NCI-H2081 treated with DMSO at 0.1 percent for 48 hours (cell line): ENCODE measurements at places on chromosomes 3 and 15.

GRCh38 chr15:49372366-49372765 lies 50.7 kb upstream of the FGF7 start:
- no peak for DNase-seq

GRCh38 chr3:51268132-51268531 lies 117.0 kb upstream of the MANF start:
- DNase-seq, result no peak

DNA sequence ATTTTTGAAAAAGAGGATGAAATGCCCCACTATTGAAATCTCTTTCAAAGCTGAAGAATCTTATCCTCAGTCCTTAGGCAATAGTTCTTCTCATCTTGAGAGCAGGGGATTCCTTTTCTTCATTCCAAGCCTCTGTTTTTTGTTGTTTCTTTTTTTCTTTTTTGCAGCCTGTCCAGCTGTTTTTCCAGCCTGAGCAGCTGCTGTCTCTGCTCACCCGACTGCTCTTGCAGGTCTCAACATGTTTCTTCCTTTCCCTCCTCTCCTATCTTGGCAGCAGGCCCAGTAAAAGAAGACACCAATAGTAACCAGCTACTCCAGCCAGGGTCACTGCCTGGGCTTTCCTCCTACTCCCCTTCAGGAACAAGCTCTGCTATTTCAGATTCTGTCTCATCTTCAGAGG lies 23.8 kb downstream of the MEX3B start:
- no peak for DNase-seq

DNA sequence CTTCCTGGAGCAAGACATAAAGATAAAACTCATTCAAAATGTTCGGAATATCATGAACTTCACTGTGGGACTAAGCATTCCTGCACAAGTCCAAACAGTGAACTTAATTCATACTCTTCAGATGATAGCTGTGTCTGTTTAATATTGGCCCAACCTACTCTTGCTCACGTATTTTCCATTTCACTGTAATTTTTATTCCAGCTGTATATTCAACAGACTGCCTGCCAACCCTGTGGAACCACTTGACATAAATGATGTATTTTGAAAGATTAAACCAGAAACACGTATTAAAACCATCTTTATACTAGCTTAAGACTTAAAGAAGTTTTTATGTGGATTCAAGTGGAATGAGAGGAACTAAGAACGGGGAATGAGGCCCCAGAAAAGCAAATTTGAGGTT lies 172.5 kb downstream of the TMEM108 start:
- no peak for DNase-seq

- no peak for DNase-seq
These were observed 109.9 kb downstream of the IGF1R start for GRCh38 chr15:98758224-98758623.

- DNase-seq, result no peak
These were observed 147.5 kb upstream of the THBS1 start for GRCh38 chr15:39433376-39433775.

GRCh38 chr15:26166429-26166828 lies 303.3 kb upstream of the ATP10A start:
- DNase-seq, result no peak

DNA sequence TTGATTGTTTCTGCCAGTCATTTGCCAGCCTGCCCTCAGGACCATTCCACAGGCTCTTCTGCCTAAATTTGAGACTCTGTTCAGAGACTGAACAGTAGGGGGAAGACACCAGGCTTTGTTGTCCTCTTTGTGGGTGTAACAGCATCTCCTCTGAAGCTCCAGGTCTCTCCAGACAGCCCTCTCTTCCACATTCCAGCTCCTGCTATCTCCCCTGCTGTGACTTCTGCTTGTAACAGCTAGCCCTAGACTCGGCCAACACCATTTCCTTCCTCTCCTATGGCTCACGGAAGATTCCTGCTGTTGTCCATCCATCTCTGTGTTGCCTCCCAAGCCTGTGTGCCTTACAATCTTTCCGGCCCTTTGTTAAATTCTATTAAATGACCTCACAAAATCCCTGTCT lies 40.2 kb downstream of the SUCLG2 start:
- DNase-seq, result no peak
